ENCODE measurements at places on chromosomes 16 and 17. TPM values are rescaled to one million over a fixed set of nuclear protein-coding genes. Genes with fewer than 3 reads are reported as not detected.

- DNase-seq: no peak
Observed at GRCh38 chr16:80607204-80607603, 66.4 kb downstream of the DYNLRB2 start.

GRCh38 chr16:55351936-55352335 is 27.9 kb downstream of the IRX6 start:
- no peak for DNase-seq

- no peak for DNase-seq
Observed at GRCh38 chr16:10561001-10561400, 19.4 kb downstream of the EMP2 start.

- no peak for DNase-seq
Observed at GRCh38 chr17:69525920-69526841, 111.7 kb downstream of the MAP2K6 start.

- no peak for DNase-seq
Observed at GRCh38 chr16:15777533-15778203, 79.2 kb downstream of the MYH11 start.

GRCh38 chr17:6940186-6940649 is 55.6 kb upstream of the ALOX12 start:
- DNase-seq: no peak

GRCh38 chr17:78996781-78997201 is 12.8 kb downstream of the CANT1 start:
- no peak for DNase-seq

GRCh38 chr17:6503641-6504195 is 52.6 kb downstream of the PITPNM3 start:
- no peak for DNase-seq

DNA sequence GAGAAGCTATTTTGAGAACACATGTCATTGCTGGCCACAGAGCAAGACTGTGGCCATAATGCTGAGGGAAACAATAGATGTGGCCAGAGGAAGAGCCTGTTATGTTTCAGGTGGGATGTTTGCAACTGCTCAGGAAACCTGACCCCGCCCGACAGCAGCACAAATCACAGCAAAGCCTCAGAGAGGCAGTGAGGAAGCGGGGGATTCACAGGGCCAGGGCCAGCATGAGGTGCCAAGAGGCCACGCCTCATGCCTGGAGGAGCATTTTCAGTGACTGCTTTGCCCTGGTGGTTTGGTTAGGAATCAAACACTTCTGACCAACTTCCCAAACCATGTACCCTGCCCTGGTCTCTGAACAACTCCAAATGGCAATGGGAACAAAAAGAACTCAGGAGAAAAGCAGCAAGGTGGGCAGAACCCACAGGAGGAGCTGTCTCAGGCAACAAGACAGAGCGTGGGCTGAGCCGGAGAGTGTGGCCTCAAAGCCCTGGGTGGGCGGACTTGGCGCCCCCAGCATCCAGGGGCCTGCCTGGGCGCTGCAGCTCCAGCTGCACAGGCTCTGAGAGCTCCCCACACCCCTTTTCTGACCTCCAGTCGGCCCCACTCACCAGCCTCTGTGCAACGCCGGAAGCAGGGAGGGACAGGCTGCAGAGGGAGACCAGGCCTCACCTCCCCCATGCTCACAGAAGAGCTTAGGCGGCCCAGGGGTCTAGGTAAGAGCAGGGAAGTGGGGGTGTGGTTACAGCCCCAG is 20.6 kb downstream of the HIC1 start:
- DNase-seq: no peak

- DNase-seq: no peak
Observed at GRCh38 chr16:12459391-12460063, 344.2 kb downstream of the CPPED1 start.

GRCh38 chr16:8137606-8138005 is 452.7 kb downstream of the TMEM114 start:
- DNase-seq: no peak

DNA sequence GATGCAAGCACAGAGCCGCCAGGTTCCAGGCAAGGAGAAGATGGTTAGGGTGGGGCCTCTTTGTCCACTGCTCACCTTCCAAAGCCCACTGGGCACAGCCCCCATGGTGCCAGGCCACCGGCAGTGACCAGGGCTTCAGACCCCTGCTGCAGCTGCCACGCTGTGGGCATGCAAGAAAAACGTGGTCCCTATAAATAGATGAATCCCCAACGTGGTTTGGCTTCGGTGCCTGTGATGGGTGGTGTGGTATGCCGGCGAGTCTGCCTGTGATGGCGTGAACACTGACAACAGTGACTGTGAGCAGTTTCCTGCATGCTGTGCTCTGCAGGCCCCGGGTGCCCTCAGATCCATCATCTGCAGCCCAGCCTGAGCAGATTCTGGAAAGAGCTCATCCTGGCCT is 36.6 kb downstream of the RAB11FIP4 start:
- no peak for DNase-seq

GRCh38 chr17:59202320-59202719 is 7.5 kb upstream of the SMG8 start:
- no peak for DNase-seq

The SCGB1C2 gene
- not detected for polyA plus RNA-seq

The TLCD3A gene
- polyA plus RNA-seq: 5.2 TPM

The STX1B gene
- 0.03 TPM for polyA plus RNA-seq

The CACNG5 gene
- not detected for polyA plus RNA-seq

The LGALS3BP gene
- 23.1 TPM for polyA plus RNA-seq

The PIMREG gene
- polyA plus RNA-seq: not detected

The CLEC19A gene
- not detected for polyA plus RNA-seq

The LUC7L3 gene
- 72.5 TPM for polyA plus RNA-seq

The CRYM gene
- polyA plus RNA-seq: not detected

The PLEKHM1 gene
- 17.3 TPM for polyA plus RNA-seq
